ENCODE measurements at places on chromosomes 11 and 22.

GRCh38 chr11:75982309-75982708, 167.3 kb downstream of the UVRAG start:
- no peak for DNase-seq

DNA sequence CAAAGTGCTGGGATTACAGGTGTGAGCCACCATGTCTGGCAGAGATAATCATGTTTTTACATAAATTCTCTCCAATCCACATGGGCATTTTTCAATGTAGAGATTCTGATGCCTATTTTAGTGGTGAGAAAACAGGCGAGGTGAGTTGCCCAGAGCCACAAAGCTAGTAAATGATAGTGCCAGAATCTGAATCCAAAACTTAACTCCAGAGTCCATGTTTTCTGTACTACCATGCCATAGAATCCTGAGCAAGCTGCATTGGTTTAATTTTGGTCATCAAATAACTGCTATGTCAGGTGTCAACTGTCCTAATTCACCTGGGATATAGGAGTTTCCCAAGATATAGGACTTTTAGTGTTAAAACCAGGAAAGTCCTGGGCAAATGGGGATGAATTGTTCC, 13.6 kb downstream of the NEFH start:
- DNase-seq: no peak

- DNase-seq: no peak
Observed at GRCh38 chr11:74524501-74524900, 31.0 kb upstream of the LIPT2 start.

DNA sequence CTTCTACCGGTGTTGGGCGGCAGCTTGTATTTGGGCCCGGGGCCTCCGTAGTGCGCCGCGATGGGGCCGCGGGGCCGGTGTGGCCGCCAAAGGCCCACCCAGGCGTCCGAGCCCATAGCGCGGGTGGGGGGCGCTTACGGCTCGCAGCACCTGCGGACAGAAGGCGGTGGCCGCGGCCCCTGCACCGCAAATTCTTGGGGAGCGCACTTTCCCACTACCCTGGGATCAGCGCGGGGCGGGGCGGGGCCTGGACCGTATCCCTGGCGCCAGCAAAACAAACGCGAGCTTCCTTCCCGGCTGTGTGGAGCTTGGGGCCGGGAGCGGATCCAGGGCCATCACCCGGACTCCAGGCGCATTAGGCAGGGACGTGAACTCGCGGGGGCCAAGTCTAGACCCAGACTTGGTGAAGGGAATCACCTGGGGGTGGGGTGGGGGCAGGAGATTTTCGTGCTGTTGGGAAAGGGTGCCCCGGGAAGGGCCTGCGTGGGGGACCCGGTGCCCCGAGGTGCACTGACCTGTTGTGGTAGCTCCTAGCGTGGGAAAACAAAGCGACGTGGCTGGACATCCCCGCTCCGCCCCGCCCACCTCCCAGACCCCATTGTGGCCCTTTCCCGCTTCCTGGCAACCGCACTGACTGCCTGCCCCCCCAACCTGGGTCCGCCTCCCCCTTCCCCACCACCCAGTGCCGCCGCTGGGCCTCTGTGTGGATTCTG, 2.3 kb upstream of the TYMP start:
- DNase-seq: no peak

DNA sequence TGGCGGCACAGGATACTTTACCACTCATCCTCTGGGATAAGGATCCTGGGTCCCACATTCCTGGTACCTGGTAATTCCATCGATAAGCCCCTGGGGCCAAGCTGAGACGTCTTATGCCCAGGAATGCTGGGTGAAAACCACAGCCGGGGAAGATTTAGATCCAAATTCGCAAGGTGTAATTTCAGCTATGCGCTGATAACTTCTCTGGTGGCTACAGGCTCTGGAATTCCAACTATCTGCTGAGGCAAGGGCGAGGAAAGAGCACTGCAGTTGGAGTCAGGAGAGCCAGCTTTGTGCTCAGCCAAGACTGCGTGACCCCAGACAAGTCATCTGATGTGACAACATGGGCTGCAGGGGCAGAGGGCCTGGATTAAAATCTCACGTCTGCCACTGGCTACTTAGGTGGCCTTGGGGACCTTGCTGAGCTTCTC, 9.9 kb upstream of the MYEOV start:
- DNase-seq: no peak

All from neuronal stem cell (in vitro differentiated cells).